ENCODE measurements at places on chromosomes 16 and 17.

GRCh38 chr17:34122515-34122914 lies 132.6 kb upstream of the CCL2 start:
- no peak for DNase-seq

GRCh38 chr16:73042807-73043206 lies 5.1 kb downstream of the ZFHX3 start:
- no peak for DNase-seq

- no peak for DNase-seq
These were observed 2.9 kb upstream of the IFI35 start for GRCh38 chr17:43003542-43004172.

DNA sequence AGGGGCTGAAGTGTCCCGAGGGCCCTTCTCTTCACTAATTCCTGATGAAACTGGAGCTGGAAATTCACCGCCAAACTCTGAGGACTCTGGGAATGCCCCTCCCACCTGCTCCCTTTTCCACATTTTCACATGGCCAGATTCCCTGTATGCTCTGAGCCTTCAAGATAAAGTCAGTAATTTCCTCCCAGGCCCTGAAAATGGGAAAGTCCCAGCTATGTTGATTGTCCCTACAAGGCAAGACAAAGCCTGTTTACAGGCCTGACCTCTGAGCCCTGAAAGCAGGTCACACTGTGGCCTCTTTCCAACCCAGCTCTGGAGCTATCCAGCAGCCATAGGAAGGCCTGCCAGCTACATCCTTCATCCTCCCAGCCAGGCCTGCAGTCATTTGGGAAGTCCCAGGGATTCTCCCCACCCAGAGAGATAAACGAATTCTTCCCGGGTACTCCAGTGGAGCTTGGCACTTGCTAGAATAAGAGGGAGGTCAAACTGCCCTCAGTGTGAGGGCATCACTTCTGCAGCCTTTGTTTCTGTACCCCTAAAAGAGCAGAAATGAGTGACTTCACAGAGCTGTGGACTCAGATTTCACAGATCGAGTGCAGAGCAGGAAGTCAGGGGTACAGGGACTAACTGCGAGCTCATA lies 19.6 kb upstream of the CCL2 start:
- DNase-seq: no peak

DNA sequence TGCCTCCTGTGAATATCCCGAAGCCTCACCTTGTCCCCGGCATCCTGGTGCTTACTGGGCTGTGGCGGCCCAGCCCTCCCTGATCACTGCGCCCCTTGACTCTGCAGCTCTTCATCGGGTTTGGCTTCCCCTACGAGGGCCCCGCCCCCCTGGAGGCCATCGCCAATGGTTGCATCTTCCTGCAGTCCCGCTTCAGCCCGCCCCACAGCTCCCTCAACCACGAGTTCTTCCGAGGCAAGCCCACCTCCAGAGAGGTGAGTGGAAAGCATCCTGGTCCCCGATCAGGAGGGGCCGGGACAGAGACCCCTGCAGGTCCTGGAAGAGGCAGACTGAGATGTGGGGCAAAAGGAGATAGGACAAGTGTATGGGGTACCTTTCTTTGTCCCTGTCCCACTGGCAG lies 72.1 kb downstream of the MGAT5B start:
- no peak for DNase-seq

- no peak for DNase-seq
These were observed at the start of gene XYLT1 for GRCh38 chr16:17470908-17471718. Gene XYLT1 (minus strand): TSS chr16:17470960. CDS start chr16:17470796, 164 bp downstream.

All from stimulated activated CD8-positive, alpha-beta memory T cell treated with anti-CD3 and anti-CD28 coated beads, Interleukin-4, amount 100 ng/mL, for 1 hour (primary cell).